ENCODE measurements at places on chromosomes 13 and 19.

GRCh38 chr19:9658769-9659168, 16.1 kb downstream of the ZNF562 start:
- no peak overlapping the region for H3K4me3 ChIP-seq
- H3K27me3 ChIP-seq, result no peaks in the 10 kb centered on the region
- peaks cover 14% of the 10 kb centered on the region for H3K36me3 ChIP-seq
- DNase-seq, result no peak
- no peaks in the 10 kb centered on the region for H3K4me1 ChIP-seq
- no peak overlapping the region for H3K27ac ChIP-seq

GRCh38 chr19:10550336-10550735, 6.6 kb downstream of the ATG4D start:
- H3K27ac ChIP-seq, result no peak overlapping the region
- H3K4me3 ChIP-seq, result no peak overlapping the region
- no peaks in the 10 kb centered on the region for H3K4me1 ChIP-seq
- H3K27me3 ChIP-seq, result no peaks in the 10 kb centered on the region
- DNase-seq, result no peak
- peaks cover 3% of the 10 kb centered on the region for H3K36me3 ChIP-seq

GRCh38 chr13:107070792-107071191, 502.9 kb upstream of the ARGLU1 start:
- no peaks in the 10 kb centered on the region for H3K27me3 ChIP-seq
- no peak overlapping the region for H3K4me3 ChIP-seq
- no peak for DNase-seq
- no peak overlapping the region for H3K27ac ChIP-seq
- no peaks in the 10 kb centered on the region for H3K4me1 ChIP-seq

GRCh38 chr13:98315902-98316301, 138.8 kb upstream of the RNF113B start:
- DNase-seq, result no peak
- peaks cover 6% of the 10 kb centered on the region for H3K36me3 ChIP-seq
- H3K27ac ChIP-seq, result peak overlapping the region; percentile 7
- H3K4me3 ChIP-seq, result no peak overlapping the region

DNA sequence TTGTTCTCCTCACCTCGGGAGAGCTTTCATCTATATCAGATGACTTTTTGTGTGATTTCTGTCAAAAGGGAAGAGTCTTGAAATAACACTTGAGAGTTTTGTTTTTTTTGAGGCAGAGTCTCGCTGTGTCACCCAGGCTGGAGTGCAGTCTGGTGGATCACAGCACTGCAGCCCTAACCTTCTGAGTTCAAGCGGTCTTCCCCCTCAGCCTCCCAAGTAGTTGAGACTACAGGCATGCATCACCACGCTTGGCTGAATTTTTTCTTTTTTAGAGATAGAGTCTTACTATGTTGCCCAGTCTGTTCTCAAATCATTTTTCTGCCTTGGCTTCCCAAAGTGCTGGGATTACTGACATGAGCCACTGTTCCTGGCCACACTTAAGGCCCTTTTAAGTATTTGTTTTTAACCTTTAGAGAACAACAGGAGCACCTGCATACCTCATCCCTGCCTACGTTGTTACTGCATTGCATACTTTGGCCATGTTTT, 11.4 kb downstream of the NDFIP2 start:
- H3K4me1 ChIP-seq, result peaks cover 16% of the 10 kb centered on the region
- no peaks in the 10 kb centered on the region for H3K36me3 ChIP-seq
- no peaks in the 10 kb centered on the region for H3K27me3 ChIP-seq
- DNase-seq, result no peak

DNA sequence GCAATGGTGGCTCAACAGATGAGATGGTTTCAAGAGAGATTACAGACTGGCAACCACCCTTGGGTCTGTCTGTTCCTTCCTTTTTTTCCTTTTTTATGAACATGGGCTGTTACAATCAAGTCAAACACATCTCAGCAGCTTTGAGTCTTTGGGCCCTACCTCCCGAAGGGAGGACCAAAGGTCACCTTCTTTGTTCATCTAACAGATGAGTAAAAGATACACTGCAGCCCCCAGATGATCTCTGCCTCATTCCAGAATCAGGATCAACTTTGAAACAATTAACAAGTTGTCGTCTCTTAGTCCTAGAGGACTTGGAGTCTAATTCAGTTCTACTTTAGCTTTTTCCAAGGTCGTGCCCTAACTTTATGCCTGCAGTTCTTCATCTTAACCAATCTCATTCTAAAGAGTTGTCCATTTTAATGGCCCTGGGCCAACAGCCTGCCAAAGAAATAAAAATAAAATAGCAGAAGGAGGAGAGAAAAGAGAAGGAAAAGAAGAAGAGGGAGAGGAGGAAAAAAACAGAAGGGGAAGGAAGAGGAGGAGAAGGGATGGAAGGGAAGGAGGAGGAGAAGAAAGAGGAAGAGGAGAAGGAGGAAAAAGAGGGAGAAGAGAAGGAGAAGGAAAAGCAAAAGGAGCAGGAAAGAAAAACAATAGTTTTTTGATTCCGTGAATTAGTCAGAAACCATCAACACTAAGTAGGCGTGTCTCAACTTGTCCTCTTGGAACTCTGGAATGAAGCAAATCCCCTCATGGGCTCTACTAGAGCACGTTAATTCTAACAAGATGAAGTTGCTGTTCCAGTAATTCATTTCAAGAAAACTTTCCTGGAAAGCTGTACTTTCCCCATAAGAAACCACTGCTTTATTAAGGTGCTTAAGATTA, 281.2 kb downstream of the FOXO1 start:
- DNase-seq, result no peak
- peaks cover 66% of the 10 kb centered on the region for H3K4me1 ChIP-seq
- no peak overlapping the region for H3K27ac ChIP-seq
- H3K4me3 ChIP-seq, result no peak overlapping the region
- H3K36me3 ChIP-seq, result no peaks in the 10 kb centered on the region
- peaks cover 15% of the 10 kb centered on the region for H3K27me3 ChIP-seq

DNA sequence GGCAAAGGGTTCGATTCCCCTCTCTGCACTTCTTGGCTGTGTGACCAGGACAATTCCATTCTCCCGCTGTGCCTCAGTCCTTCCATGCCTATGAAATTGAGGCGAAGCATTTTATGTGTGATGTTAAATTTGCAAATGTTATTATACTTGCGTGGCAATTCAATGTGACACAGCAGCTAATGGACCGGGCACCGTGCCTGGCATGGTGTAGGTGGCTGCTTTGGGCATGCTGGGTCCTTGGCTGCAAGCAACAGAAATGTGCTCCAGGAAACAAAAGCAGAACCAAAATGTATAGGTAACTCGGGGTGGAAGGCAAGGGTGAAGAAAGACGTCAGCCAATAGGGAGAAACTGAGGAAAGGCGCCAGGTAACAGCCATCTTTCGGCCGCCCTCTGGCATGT, 37.1 kb downstream of the TINCR start:
- H3K4me3 ChIP-seq, result no peak overlapping the region
- H3K27me3 ChIP-seq, result no peaks in the 10 kb centered on the region
- DNase-seq, result no peak
- H3K4me1 ChIP-seq, result peaks cover 4% of the 10 kb centered on the region
- peaks cover 4% of the 10 kb centered on the region for H3K36me3 ChIP-seq
- no peak overlapping the region for H3K27ac ChIP-seq

DNA sequence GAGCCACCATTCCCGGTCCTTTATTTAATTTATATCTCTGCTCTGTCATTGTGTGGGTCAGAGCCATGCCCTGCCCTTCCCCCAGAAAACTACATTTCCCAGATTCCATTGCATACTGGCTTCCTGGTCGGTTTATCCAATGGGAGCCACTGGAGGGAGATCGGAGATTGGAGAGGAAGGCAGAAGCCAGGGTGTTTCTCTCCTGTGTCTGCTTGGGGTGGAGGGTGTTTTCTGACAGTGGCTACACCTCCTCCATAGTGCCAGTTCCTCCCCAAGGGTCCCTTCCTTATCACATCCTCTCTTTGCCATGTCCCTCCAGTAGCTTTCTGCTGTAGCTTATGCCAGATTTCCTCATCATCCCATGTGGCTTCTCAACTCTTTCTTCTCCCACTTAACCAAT, 19.0 kb downstream of the OLFM2 start:
- H3K4me3 ChIP-seq, result peak overlapping the region; percentile 72
- DNase-seq, result peak; percentile 28
- H3K27me3 ChIP-seq, result peaks cover 27% of the 10 kb centered on the region
- H3K27ac ChIP-seq, result no peak overlapping the region
- no peaks in the 10 kb centered on the region for H3K36me3 ChIP-seq
- peaks cover 13% of the 10 kb centered on the region for H3K4me1 ChIP-seq

DNA sequence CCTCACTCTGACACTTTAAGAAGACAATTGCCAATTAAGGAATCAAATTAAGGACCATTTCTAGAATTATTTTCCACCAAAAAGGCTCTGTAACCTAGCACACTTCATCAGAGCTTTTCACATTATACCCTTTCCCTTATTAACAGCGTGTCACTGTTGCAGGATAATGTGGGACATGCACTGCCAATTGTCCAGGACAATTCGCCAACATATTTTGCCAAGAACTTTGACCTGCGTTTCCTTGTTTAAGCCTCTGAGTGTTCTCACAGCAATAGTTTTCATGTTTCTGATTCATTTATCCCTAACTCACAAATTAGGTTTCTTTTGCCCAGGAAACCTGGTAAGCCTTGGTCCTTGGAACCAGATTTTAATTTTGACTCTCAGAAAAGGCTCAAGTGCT, 13.3 kb downstream of the COL4A1 start:
- DNase-seq, result no peak
- peaks cover 3% of the 10 kb centered on the region for H3K36me3 ChIP-seq
- H3K27ac ChIP-seq, result no peak overlapping the region
- peaks cover 5% of the 10 kb centered on the region for H3K4me1 ChIP-seq
- H3K4me3 ChIP-seq, result no peak overlapping the region

DNA sequence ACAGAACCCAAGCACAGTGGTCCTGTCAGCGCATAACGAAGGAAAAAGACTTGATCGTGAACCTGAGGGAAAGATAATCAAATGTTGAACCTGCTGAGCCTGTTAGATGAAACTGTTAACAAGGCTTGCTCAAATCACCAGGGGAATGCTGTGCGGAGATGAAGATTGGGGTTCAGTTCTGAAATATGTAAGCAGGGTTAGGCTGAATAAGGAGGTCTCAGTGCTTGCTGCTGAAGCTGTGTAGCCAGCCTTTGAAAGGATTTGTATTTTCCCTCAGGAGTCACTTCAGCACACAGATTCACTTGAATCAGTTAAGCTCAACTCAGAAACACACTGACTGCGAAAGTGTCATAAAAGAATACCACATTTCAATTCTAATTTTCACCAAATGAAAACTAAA, 793.5 kb downstream of the OLFM4 start:
- no peaks in the 10 kb centered on the region for H3K27me3 ChIP-seq
- no peaks in the 10 kb centered on the region for H3K36me3 ChIP-seq
- no peak overlapping the region for H3K27ac ChIP-seq
- no peak overlapping the region for H3K4me3 ChIP-seq
- no peaks in the 10 kb centered on the region for H3K4me1 ChIP-seq

- peaks cover 1% of the 10 kb centered on the region for H3K36me3 ChIP-seq
- no peak overlapping the region for H3K4me3 ChIP-seq
- no peaks in the 10 kb centered on the region for H3K27me3 ChIP-seq
- peaks cover 14% of the 10 kb centered on the region for H3K4me1 ChIP-seq
- peak overlapping the region; percentile 57 for H3K27ac ChIP-seq
These were observed 51.5 kb downstream of the SKA3 start for GRCh38 chr13:21124852-21125251.

DNA sequence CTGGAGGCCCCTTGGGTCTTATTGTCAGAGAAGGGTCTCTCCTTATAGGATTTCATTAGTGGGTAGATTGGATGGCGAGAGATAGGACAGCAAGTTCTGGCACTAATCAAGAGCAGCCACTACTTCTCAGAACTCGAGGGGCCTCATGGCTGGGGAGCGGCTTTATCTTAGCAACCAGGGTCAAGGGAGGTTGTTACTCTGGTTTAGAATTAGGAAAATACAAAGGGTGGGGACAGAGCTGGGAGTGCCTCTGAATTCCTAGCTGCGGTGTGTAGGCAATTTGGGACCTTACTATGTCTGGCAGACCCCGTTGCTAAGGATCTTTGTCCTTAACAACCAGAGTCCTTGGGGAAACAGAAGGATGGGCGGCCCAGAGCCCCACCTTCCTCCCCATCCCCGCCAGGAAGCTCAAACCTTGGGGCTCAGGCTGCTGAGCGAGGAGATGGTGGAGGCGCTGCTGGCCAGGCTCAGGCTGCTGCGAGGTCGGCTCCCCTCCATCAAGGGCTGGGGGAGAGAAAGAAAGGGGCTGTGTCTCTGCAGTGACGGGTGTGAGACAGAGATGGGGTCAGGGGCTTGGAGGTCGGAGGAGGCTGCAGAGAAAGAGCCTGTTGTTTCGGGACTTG, 1.2 kb downstream of the PLEKHA4 start:
- H3K4me1 ChIP-seq, result peaks cover 50% of the 10 kb centered on the region
- peak overlapping the region; percentile 63 for H3K4me3 ChIP-seq
- peak overlapping the region; percentile 68 for H3K27ac ChIP-seq

GRCh38 chr19:8552810-8553209, 24.4 kb downstream of the MYO1F start:
- H3K27me3 ChIP-seq, result no peaks in the 10 kb centered on the region
- DNase-seq, result peak; percentile 31
- H3K27ac ChIP-seq, result no peak overlapping the region

GRCh38 chr19:32735936-32736335, 16.4 kb downstream of the TDRD12 start:
- H3K4me3 ChIP-seq, result no peak overlapping the region
- H3K27ac ChIP-seq, result peak overlapping the region; percentile 32
- no peak for DNase-seq
- H3K36me3 ChIP-seq, result no peaks in the 10 kb centered on the region
- H3K4me1 ChIP-seq, result peaks cover 3% of the 10 kb centered on the region
- peaks cover 4% of the 10 kb centered on the region for H3K27me3 ChIP-seq

- no peak overlapping the region for H3K4me3 ChIP-seq
- no peak for DNase-seq
- peaks cover 5% of the 10 kb centered on the region for H3K36me3 ChIP-seq
- H3K27me3 ChIP-seq, result no peaks in the 10 kb centered on the region
- peaks cover 13% of the 10 kb centered on the region for H3K4me1 ChIP-seq
These were observed 6.4 kb downstream of the TLE5 start for GRCh38 chr19:3055741-3056416.

- peak overlapping the region; percentile 86 for H3K4me3 ChIP-seq
- no peak overlapping the region for H3K27ac ChIP-seq
- peaks cover 32% of the 10 kb centered on the region for H3K4me1 ChIP-seq
These were observed 1.9 kb downstream of the IRF2BP1 start for GRCh38 chr19:45883881-45884681.

- H3K4me1 ChIP-seq, result peaks cover 14% of the 10 kb centered on the region
- DNase-seq, result no peak
- no peak overlapping the region for H3K4me3 ChIP-seq
- H3K27ac ChIP-seq, result no peak overlapping the region
- H3K36me3 ChIP-seq, result no peaks in the 10 kb centered on the region
- H3K27me3 ChIP-seq, result no peaks in the 10 kb centered on the region
These were observed 82.6 kb downstream of the MAB21L1 start for GRCh38 chr13:35393886-35394285.

- H3K27me3 ChIP-seq, result no peaks in the 10 kb centered on the region
- H3K4me3 ChIP-seq, result no peak overlapping the region
- no peak for DNase-seq
These were observed 20.9 kb downstream of the ZBTB7A start for GRCh38 chr19:4045597-4046361.

- no peaks in the 10 kb centered on the region for H3K4me1 ChIP-seq
- H3K36me3 ChIP-seq, result peaks cover 5% of the 10 kb centered on the region
- no peak overlapping the region for H3K4me3 ChIP-seq
- no peak overlapping the region for H3K27ac ChIP-seq
These were observed 56.6 kb downstream of the TBC1D4 start for GRCh38 chr13:75425216-75426009.

DNA sequence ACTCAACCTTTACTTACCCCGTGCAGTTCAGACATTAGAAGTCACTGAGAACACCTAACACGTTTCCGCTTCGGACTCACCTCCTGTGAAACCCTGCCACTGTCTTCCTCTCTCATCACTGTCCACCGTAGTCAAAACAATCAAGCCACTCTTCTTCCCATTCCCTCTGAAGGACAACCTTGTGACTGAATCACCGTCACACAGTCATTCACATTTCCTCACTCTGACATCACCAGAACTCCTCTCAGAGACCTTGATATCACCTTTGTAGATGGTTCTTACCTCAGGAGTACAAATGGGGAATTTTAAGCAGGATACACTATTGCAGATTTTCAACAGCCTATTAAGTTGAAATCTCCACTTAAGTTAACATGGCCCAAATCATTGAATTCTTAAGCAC, 1.3 kb upstream of the KBTBD6 start:
- no peak overlapping the region for H3K27ac ChIP-seq
- no peaks in the 10 kb centered on the region for H3K27me3 ChIP-seq
